ENCODE measurements at places on chromosomes 4 and X.
A peak's percentile ranks its signal among the peaks of the same experiment; 100 is the strongest.

DNA sequence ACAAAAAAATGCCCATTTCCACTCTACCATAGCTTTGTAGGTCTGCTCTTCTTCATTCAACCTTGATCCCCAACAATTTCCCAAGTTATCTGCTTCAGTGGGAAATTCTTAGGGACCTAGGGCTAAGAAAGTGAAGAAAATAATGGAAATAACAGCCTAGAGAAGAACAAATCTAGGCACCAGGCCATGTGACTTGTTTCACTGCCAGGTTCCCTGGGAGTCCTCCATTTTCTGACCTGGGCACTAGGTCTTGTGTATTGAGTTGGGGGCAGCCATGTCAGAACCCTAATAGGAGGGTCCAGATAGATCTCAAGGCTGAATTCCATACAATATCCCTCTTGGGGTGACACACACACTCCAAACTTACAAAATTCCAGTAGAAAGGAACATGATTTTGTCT is 194.6 kb upstream of the STK26 start:
- no peak for DNase-seq

DNA sequence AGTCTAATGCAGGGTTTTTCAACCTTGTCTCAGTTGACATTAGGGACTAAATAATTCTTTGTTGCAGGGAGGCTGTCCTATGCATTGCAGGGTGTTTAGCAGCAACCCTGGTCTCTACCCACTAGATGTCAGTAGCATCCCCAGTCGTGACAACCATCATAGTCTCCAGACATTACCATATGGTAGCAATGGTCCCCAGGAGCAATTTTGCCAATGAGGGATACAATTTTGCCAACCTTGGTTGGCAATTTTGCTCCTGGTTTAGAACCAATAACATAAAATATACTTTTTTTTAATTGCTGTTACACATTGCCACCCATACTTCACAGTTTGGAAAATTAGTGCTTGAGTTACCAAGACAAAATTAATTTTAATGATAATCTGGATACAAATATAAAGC is 6.0 kb downstream of the EREG start:
- no peak for DNase-seq

DNA sequence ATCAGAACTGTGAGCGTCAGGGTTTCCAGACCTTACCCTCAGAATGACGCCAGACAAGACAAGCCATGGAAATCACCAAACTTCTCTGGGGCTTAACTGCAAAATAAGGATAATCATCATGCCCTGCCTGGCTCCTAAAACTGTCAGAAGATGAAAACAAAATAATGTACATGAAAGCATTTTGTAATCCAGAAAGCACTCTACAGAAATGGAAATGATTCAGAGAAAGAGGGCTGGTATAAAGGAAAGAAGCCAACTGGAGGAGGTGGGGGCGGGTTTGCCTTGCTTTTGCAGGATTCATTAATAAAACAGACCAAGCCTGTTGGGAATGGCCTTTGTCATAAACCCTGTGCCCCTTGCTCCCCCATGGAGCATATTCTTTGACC is 47.3 kb downstream of the SEPSECS start:
- no peak for DNase-seq

DNA sequence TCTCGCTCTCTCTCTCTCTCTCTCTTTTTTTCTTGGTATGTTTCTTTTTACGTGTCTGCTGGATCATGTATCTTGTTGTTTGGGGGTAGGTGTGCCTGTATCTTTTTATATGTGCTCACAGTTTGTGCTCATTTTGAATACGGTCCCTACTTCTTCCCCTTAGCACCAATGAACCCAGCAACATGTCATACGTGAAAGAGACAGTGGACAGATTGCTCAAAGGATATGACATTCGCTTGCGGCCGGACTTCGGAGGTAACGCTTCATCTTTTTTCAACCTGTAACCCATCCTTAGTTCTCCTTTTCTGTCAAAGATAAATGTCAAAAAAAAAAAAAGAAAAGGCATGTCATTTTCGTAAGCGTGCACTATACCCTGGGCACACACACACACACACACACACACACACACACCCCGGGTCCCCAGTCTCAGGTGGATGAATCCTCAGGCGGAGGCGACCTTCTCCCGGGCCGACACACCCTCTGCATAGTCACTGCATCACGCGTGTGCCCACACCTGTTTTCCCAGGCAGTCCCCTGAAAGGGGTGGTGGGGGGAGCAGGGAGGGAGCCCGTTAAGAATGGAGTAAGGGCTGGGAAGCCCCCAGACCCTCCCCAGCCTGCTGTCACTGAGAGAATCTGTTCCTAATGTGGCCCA is 511 bp downstream of the GABRB1 start:
- no peak for DNase-seq

GRCh38 chr4:27360790-27361267 is 500.2 kb downstream of the STIM2 start:
- DNase-seq = no peak

- no peak for DNase-seq
Observed at GRCh38 chr4:168857546-168858314, 152.3 kb downstream of the CBR4 start.

- DNase-seq = no peak
Observed at GRCh38 chr4:25949173-25949748, 35.2 kb downstream of the SMIM20 start.

- no peak for DNase-seq
Observed at GRCh38 chr4:170057866-170058265, 31.7 kb upstream of the MFAP3L start.

- DNase-seq = no peak
Observed at GRCh38 chr4:78005086-78005485, 52.0 kb upstream of the FRAS1 start.

DNA sequence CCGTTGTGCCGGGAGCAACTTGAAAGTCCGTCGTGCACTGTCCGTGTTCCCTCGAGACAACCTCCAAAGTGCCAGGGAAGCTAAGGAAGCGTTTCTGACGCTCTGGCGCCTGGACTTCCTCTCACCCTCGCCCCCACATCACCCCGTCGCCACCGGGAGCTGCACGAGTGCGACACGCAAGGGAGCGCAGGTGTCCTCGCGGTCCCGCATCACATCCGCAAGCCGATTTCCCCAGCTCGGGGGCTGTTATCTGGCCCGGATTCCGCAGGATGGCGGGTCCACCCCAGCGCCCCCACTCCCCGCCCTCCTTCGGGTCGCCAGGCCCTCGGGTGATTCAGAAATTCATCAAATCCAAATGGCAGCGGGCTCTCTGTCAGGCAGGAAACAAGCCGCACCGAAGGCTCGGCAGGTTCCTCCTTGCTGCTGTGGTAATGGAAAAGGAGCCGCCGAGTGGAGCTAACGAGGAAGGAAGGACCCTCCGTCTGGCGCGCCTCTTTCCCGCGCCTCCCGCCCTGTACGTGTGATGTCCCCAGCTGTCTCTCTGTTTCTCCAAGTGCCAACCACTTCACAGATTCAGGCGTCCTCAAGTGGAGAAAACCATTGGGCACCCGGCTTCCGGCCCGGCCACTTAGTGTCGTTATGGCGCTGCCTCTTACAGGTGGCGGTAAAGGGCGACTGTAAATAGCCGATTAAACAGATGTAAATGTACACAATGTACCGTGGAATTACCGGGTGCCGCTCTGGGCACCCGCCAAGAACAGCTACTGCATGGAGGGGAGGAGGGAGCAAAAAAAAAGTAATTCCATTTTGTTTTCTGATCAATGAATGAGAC is 921 bp upstream of the SETD7 start:
- DNase-seq = peak; percentile 77
